ENCODE measurements at places on chromosomes 1 and 21.

GRCh38 chr1:172071746-172072145 lies 230.4 kb downstream of the DNM3 start:
- H3K27me3 ChIP-seq = no peaks in the 10 kb centered on the region
- DNase-seq = no peak
- H3K36me3 ChIP-seq = no peaks in the 10 kb centered on the region

DNA sequence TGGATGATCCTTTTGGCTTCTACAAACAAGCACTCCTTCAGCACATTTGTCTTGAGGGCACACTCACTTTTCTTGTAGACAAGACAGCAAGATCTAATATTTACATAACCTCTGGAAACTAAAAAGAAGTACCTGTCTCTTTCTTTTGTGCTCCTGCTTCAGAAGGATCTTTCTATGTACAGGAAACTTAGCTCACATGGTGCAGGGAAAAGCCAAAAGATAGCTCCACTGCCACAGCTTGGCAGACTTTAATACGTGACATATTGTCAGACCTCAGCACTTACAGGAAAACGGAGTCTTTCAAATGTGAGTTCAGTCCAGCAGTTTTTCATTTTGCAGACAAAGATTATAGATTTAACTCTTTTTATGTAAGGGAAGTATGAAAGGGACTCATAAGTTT lies 225.5 kb upstream of the SAMSN1 start:
- peaks cover 6% of the 10 kb centered on the region for H3K27me3 ChIP-seq
- no peak overlapping the region for H3K27ac ChIP-seq
- DNase-seq = no peak
- no peaks in the 10 kb centered on the region for H3K4me1 ChIP-seq

DNA sequence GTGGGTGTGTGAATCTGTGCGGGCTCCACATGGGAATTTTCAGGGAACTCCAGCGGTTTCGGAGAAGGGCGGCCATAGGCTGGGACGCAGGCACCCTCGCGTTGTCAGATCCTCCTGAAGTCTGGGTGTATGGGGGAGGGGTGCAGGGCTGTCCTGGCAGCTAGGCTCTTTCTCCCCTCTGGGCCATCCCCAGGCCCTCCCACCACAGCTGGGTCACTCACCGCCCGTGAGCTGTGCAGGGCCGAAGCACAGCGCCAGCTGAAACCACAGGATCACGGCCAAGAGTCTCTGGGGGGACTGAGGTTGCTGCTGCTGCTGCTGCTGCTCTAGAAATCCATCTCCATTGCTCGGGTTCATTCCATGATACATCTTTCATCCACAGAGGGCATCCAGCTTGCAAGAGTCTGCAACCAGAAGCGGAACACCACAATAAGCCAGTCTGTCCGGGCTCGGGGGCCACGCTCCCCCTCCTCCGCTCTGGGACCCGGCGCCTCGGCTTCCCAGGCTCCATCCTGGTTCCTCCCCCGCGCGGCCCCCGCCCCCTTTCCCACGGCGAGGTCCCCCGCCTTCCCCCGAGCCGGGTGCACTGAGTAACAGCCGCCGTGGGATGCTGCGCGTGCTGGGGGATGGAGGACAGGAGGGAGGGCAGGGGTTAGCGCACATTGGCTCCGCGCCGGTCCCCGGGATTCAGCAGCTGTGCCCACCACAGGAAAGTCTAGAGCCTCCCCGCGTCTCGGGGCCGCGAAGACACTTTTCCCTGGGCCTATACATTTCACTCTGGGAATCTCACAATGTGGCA lies 720 bp downstream of the SUSD4 start:
- H3K36me3 ChIP-seq = no peaks in the 10 kb centered on the region
- H3K4me3 ChIP-seq = peak overlapping the region; percentile 90
- DNase-seq = peak; percentile 10
- H3K27me3 ChIP-seq = peaks cover 36% of the 10 kb centered on the region
- H3K27ac ChIP-seq = no peak overlapping the region

GRCh38 chr1:187566354-187566753 lies 737.6 kb downstream of the PLA2G4A start:
- no peaks in the 10 kb centered on the region for H3K27me3 ChIP-seq
- H3K4me3 ChIP-seq = no peak overlapping the region
- no peaks in the 10 kb centered on the region for H3K4me1 ChIP-seq
- H3K36me3 ChIP-seq = no peaks in the 10 kb centered on the region
- H3K27ac ChIP-seq = no peak overlapping the region

DNA sequence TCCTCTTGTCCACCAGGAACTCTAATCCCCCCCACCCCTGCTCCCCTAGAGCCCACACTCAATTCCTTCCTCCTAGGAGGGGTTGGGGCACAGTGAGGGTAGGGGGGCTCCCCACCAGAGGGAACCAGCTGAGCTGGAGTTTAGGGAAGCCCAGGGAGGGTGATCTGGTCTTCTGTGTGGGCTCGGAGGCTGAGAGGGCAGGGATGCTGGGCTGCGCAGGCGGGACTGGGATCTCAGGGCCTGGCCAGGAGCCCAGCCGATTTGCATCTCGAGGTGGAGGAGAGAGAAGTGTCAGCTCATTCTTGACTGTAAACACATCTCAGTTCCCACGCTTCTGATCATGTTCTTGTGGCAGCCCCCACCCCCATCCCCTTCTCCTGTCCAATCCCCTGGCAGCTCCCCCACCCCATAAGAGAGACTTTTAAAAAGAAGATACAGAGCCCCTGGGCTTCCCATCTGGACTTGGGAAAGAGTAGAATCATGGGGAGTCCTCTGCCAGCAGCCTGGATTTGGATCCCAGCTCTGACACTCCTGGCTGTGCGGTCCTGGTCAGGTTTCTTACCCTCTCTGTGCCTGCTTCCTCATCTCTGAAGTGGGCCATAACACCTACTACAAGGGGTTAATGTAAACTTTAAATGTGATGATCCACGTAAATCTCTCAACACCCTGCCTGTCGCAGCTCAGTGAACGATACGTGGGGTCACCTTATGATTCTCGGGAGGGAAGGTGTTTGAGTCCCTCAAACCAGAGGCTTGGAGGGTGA lies 6.6 kb downstream of the PEAR1 start:
- peaks cover 6% of the 10 kb centered on the region for H3K4me1 ChIP-seq
- no peaks in the 10 kb centered on the region for H3K36me3 ChIP-seq
- peaks cover 77% of the 10 kb centered on the region for H3K27me3 ChIP-seq
- H3K27ac ChIP-seq = no peak overlapping the region
- no peak overlapping the region for H3K4me3 ChIP-seq

DNA sequence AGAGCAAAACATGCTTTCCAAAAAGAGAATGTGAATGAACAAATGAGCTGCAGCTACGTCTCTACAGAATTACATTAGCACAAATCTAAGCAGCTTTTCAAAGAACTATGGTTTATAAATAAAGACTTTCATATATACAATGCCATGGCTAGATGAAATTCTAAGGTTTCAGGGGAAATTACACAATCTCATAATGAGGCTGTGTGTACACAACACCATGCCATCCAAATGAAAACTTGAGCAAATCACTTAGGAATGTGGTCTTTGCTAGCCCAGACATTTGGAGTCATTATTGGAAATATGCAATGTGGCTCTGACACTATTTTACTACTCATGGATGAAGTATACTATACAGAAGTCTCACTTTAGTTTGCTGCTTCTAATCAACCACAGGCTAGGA lies 37.5 kb downstream of the SPAG17 start:
- no peaks in the 10 kb centered on the region for H3K4me1 ChIP-seq
- no peak overlapping the region for H3K27ac ChIP-seq
- peaks cover 3% of the 10 kb centered on the region for H3K36me3 ChIP-seq
- DNase-seq = no peak
- H3K4me3 ChIP-seq = no peak overlapping the region

- DNase-seq = no peak
- peaks cover 9% of the 10 kb centered on the region for H3K4me1 ChIP-seq
- no peak overlapping the region for H3K27ac ChIP-seq
- H3K36me3 ChIP-seq = no peaks in the 10 kb centered on the region
- H3K27me3 ChIP-seq = no peaks in the 10 kb centered on the region
Measured at GRCh38 chr1:172938681-172939080, 112.1 kb downstream of the TNFSF18 start.

Measured in effector memory CD8-positive, alpha-beta T cell (primary cell).